ENCODE measurements at places on chromosomes 5 and 9. TPM values are rescaled to one million over a fixed set of nuclear protein-coding genes. Genes with fewer than 3 reads are reported as not detected.

DNA sequence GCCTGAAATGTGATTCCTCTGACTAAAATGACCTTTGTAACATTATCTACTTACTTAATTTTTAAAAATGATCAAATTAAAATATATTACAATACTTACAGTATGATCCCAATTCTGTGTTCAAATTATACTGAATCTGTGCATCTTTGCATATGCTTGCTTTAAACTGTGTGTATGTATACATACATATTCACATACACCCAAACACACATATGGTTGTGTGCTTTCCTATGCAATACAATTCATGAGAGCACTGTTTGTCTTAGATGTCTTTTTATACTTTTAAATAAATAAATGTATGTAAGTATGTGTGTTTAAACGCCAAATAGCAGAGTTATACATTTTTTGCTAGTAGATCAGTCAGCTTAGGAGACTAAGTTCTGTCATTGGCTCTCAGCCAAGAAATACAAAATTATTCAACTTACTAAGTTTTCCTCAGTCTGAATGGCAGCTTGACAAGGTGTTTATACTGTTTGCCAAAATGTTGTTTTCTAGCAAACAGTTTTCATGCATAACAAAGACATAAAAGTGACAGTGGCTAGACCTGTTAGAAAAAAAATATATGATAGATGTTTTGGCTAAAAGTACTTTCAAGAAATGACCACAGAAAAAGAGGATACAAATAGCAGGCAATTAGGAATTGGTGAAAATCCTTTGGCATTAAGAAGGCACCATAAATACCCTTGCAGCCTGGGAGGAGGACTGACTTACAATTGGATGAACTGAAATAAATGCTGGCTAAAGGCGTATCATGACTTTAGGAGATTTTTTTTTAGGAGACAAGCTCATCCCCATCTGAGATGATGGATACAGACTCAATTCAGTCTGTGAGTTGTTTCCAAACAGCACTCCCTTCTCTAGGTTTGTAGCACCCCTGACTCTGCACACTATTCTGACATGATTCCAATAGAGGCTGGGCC is 7.9 kb downstream of the TICAM2 start:
- peaks cover 6% of the 10 kb centered on the region for H3K36me3 ChIP-seq
- peak; percentile 23 for DNase-seq
- no peaks in the 10 kb centered on the region for H3K27me3 ChIP-seq
- no peak overlapping the region for H3K4me3 ChIP-seq
- no peak overlapping the region for H3K27ac ChIP-seq

DNA sequence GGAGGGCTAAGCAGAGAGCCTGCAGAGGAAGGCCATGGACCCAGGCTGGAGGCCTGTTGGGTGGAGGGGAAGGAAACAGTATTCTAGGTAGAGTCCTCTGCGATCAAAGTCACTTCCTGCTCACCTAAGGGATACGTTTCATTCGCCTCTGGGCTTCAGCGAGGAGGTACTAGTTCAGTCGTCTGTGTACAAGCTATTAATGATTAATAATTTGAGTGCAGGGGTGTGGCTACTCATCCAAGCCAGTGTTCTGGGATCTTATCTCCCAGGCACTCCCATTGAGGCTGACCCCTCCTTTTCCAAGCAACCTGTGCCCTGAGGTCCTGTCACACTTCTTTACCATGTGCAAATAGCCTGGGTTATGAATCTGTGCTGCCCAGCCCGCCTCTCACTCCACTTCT is 25.2 kb downstream of the RALGPS1 start:
- no peak overlapping the region for H3K4me3 ChIP-seq
- no peaks in the 10 kb centered on the region for H3K4me1 ChIP-seq
- peaks cover 25% of the 10 kb centered on the region for H3K27me3 ChIP-seq
- no peak for DNase-seq
- no peak overlapping the region for H3K27ac ChIP-seq

DNA sequence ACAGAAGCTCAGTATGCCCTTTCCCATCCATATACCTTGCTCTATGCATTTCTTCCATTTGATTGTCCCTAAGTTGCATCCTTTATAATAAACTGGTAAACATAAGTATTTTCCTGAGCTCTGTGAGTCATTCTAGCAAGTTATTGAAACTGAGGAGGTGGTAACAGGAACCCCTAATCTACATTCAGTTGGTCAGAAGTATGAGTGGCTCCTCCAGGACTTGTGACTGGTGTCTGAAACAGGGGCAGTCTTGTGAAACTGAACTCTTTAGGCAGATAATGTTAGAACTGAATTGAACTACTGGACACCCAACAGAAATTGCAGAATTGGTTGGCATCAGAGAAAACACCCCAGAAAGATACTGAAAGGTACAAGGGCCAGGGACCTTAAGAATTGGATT is 133.1 kb upstream of the POU5F2 start:
- no peak overlapping the region for H3K4me3 ChIP-seq
- H3K27me3 ChIP-seq = no peaks in the 10 kb centered on the region
- no peak overlapping the region for H3K27ac ChIP-seq

SLC34A1 gene
- total RNA-seq = not detected

DNA sequence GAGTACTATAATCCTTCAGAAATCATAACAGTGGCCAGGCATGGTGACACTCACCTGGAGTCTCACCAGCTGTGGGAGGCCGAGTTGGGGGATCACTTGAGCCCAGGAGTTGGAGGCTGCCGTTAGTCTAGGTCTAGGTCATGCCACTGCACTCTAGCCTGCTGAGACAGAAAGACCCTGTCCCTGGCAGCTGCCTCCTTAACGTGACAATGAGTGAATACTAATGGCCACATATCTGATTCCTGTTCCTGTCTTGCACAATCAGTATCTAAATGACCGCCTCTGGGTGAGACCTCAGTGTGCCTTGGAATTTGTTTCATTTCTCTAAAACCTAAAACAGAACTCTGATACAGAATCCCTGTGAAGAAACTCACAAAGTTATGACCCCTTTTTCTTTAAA is 131.0 kb upstream of the DAB2 start:
- H3K27me3 ChIP-seq = no peaks in the 10 kb centered on the region
- no peak overlapping the region for H3K27ac ChIP-seq
- no peak for DNase-seq
- no peaks in the 10 kb centered on the region for H3K4me1 ChIP-seq
- no peaks in the 10 kb centered on the region for H3K36me3 ChIP-seq
- no peak overlapping the region for H3K4me3 ChIP-seq

GRCh38 chr9:133384736-133385321 is 8.7 kb downstream of the STKLD1 start:
- H3K4me3 ChIP-seq = no peak overlapping the region
- no peaks in the 10 kb centered on the region for H3K27me3 ChIP-seq
- no peaks in the 10 kb centered on the region for H3K36me3 ChIP-seq
- no peak overlapping the region for H3K27ac ChIP-seq

ZBTB34 gene
- 6.9 TPM for total RNA-seq

CYLC2 gene
- total RNA-seq = not detected

Data from MCF 10A (cell line).